ENCODE measurements at places on chromosomes 2 and 18.

DNA sequence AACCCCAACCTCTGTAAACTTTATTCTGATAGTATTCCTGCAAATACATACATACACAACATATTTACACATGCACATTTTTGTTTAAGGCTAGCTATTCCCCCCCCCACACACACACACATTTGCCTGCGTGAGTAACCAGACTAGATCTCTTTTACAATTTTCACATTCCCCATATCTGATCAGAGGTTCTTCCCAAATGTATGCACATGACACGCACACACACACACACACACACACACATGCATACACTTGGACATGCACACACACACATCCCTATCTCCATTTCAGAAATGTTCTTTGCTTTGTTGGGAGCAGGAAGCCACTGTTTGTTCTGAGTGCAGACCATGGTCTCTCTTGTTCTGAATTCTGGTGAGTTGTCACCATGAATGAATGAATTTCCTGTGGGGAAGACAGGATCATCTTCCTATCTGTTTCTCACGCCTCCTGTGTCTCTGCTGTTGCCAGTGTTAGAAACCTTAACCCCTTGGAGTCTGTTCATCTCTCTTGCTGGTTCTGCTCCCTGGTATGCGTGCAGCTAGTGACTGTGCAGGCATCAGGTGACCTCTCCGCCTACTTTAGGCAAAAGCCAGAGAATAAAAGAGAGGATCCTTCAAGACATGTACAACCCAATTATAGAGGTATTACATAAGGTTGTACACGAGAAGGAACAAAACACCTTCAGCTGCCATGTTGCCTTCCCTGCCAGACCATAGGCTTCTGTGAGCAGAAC is 251.0 kb upstream of the RAB12 start:
- DNase-seq = no peak

GRCh38 chr2:235087832-235088495 is 136.1 kb downstream of the SH3BP4 start:
- no peak for DNase-seq

- no peak for DNase-seq
Observed at GRCh38 chr2:205077159-205077558, 531.9 kb downstream of the PARD3B start.

GRCh38 chr2:55003706-55004639 is 46.3 kb downstream of the RTN4 start:
- no peak for DNase-seq

GRCh38 chr2:8606226-8606625 is 75.6 kb upstream of the ID2 start:
- no peak for DNase-seq

DNA sequence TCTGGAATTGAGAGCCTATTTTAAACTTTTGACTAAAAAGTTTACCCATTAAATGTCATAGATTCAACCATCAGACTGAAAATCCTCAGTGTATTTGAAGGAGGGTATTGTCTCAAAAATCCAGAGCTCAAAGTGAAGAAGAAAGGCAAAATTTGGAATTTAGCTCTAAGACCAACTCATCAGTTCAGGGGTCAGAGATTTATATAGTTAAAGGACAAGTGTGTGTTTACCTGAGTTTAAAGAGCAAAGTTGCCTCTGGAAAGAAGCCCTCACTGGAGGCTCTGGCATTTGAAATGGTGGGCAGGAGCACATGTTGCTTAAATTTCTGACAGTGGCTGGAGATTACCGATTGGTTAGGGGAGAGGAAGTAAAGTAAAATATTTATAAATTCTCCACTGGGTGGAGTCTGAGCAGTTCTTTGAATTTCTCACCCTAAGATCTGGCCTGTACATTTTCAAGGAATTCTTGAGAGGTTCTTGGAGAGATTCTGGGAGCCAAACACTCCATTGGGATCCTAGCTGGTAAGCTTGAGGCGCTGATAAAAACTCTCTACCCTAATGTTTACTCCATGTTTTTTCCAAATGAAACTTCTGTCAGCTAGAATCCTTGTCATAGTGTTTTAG is at the start of gene KYNU:
KYNU (plus strand) TSS at position 449 of the 623 bp plus-strand sequence. CDS start 7,704 bp downstream, outside the sequence.
- no peak for DNase-seq

DNA sequence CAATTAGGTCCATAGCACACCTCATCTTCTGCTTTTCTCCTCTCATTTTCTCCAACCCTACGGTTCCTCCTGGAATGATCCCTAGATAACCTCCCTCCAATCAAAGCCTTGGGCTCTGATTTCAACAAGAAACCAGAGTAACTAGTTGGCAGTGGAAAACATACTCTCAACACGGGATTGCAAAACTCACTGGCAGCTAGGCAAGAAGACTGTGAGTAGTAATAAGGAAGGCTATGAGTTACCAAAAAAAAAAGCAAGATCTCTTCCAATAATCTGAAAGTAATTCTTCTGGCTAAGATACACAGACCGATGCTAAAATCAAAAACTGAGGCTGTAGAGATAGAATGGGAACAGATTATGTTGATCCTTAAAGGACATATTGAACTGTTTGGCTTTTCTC is 28.4 kb upstream of the CCDC102B start:
- no peak for DNase-seq

- no peak for DNase-seq
Observed at GRCh38 chr2:240933048-240933965, 27.2 kb downstream of the CROCC2 start.

- DNase-seq = no peak
Observed at GRCh38 chr2:99297994-99298393, 3.0 kb downstream of the LYG1 start.

DNA sequence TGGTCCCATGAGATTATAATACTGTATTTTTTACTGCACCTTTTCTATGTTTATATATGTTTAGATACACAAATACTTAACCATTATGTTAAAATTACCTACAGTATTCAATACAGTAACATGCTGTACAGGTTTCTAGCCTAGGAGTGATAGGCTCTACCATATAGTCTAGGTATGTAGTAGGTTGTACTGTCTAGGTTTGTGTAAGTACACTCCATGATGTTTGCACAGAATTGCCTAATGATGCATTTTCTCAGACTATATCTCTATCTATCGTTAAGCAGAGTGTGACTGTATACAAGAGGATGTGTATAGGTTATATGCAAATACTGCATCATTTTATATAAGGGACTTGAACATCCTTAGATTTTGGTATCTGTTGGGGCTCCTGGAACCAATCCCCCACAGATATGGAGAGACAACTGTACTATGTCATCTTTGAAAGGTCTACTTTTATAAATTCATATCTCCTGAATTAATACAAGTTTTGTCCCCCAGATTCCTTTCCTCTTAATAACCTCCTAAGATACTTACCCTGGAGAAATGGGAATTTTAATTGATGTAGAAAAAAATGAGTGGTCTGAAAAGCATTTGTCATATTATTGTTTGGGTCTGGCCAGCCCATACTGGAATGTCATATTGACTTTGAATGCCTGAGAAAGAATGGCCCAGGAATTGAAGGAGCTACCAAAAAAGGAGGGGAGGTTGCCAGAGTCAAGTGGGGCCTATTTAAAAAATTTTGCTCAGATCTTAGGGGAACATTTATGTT is 36.6 kb downstream of the EHBP1 start:
- DNase-seq = no peak

DNA sequence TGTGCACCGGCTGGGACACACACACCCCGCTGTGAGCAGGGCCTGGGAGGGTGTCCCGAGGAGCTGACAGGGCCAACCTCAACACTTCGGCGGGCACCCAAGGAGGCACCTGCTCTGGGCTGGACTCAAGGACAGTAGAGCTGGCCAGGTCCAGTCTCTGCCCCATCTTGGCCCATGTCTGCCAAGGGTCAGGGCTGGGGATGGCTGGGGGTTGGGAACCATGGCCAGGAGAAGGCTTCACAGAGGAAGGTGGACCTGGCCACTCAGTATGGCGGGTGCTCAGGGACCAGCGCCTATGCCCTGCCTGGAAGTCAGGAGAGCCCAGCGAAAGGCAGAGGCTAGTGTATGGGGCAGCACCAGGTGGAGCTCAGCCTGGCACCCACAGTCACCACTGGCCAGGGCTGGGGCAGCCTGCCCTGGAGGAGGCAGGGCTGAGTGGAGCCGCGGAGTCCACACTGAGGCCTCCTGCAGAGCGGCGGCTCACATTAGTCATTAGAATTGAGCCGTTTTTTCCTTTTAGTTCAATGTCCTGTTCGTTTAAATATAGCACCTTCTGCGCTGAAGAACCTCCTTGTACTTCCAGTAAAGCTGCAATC is 4.2 kb downstream of the ERFE start:
- no peak for DNase-seq

GRCh38 chr2:231161877-231162329 is 36.5 kb upstream of the ARMC9 start:
- DNase-seq = no peak

DNA sequence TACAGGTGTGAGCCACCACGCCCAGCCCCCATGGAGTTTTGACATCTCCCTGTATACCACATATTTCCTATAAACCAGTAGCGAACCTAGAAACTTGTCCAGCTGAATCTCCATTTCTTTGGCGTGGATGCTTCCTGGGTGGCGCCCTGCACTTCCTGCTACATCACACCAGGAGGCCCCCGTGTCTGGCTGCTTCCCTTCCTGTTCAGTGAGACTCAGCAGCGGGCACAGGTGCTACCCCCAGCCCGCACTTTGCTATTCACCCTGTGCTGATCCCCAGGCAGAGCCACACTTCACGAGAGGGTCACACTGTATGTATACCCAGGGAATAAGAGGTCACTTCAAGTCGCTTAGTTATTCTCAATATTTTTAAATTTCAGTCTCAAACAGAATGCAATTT is 35.0 kb downstream of the CYP27C1 start:
- DNase-seq = no peak

- DNase-seq = peak; percentile 36
Observed at GRCh38 chr2:65431421-65432226, 775 bp downstream of the SPRED2 start.

- no peak for DNase-seq
Observed at GRCh38 chr2:54083445-54083844, 32.0 kb upstream of the ACYP2 start.

- no peak for DNase-seq
Observed at GRCh38 chr2:122072666-122073065, 317.2 kb downstream of the TSN start.

- DNase-seq = no peak
Observed at GRCh38 chr2:12442476-12442847, 274.3 kb upstream of the TRIB2 start.

DNA sequence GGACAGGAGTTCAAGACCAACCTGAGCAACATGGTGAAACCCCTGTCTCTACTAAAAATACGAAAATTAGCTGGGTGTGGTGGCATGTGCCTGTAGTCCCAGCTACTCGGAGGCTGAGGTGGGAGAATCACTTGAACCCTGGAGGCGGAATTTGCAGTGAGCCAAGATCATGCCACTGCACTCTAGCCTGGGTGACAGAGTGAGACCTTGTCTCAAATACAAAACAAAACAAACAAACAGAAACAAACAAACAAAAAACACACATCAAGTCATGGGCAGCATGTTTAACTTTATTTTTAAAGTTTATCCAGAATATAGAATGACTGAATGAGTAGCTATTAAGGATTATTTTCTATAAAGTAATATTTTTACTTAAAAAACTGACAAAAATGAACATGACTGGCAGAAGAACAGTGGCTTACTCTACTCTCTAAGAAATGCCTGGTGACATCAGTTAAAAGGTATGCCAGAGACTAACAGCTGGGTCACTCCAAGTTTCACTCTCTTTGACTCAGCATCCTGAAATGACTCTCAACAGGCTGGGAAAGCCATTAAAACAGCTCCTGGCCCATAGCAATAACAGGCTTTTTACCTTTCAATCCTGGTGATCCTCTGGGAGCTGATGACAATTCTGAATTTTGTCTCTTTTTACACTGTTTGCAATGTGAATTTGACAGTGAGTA is 281.6 kb upstream of the STON1 start:
- DNase-seq = no peak

- no peak for DNase-seq
Observed at GRCh38 chr2:13522917-13523821, 806.4 kb downstream of the TRIB2 start.
